Stimulated activated CD8-positive, alpha-beta memory T cell treated with anti-CD3 and anti-CD28 coated beads, Interleukin-4, amount 100 ng/mL, for 1 hour (primary cell): ENCODE measurements at places on chromosomes 4 and X.

DNA sequence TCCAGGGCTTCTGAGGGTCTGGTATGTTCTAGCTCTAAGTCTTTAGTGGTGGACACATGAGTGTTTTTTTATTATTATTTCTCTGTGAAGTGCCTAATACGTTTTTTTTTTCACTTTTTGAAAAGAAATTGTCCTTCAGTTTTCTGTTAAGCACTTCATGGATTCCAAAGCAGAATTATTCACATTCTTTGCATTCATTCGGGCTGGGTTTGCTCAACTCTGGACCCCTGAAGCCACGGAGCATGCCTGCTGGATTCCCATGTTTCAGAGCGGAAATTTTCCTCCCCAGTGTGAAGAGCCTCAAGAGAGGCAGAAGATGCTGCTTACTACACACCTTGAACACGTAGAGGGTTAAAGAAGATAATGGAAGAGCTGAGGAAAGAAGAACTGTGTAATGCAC, 107.5 kb downstream of the EGF start:
- no peak for DNase-seq

DNA sequence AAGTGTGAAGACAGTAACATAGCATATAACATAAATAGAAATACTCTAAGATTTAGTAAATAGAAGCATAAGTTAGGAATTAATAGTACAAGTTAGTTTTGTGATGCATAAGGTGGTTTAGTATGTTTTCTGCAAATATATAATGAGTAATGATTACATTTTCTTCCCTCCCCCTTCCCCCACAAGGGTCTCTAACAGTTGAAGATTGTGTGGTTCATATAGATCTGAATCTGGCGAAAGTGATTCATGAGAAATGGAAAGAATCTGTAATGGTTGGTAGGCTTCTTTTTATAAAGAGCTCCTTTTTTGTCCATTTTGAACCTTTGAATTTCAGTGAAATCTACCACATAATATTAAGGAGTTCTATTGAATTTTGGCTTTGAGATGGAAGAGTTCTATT, 66.3 kb downstream of the N4BP2 start:
- no peak for DNase-seq

- no peak for DNase-seq
Measured at GRCh38 chrX:132778917-132779316, 179.5 kb downstream of the HS6ST2 start.

GRCh38 chr4:159229164-159229563, 126.3 kb downstream of the RAPGEF2 start:
- DNase-seq: no peak

DNA sequence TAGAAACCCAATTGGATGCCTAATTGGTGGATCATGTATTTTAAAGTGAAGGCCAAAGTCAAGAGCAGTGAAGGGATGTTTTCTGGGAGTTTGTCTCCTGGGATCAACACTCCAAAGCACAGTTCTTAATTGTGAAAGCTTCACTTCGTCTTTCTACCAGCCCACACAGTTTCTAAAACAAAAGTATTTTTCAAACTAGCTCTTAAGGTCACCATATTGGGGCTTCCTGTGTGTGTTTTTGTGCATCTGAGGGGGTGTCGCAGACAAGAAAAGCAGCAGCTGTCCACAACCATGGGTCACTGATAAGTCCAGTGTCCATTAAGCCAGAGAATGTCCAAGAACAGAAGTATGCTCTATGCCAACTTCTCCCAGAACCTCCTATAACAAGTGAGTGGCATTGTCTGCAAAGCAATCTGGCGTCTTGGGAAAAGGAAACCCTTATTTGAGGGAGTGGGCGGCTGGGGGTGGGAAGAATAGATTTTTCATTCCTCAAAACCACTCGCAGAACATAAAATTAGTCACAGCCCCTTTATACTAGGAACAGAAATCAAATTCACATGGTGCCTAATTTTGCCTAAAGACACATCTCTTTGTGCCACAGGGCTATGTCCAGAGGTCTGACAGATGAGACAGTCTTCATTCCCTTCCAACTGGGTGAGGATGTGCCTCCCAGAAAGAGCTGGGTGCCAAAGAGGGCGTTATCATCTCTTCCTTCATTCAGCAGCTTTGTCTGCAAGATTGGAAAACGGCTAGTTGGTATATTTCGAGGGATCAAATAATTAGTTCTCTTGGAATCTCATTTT, 610.4 kb downstream of the BCOR start:
- DNase-seq: no peak

- no peak for DNase-seq
Measured at GRCh38 chr4:65193985-65194384, 476.3 kb downstream of the EPHA5 start.

- DNase-seq: no peak
Measured at GRCh38 chr4:2767046-2767704, 11.0 kb upstream of the TNIP2 start.

- DNase-seq: no peak
Measured at GRCh38 chr4:56195025-56195424, 192.3 kb downstream of the AASDH start.
